ENCODE measurements at places on chromosomes 1 and 21.

GRCh38 chr21:41764558-41765419 lies 2.1 kb downstream of the RIPK4 start:
- no peak for DNase-seq

GRCh38 chr1:54360165-54361005 lies 45.8 kb downstream of the SSBP3 start:
- DNase-seq = no peak

DNA sequence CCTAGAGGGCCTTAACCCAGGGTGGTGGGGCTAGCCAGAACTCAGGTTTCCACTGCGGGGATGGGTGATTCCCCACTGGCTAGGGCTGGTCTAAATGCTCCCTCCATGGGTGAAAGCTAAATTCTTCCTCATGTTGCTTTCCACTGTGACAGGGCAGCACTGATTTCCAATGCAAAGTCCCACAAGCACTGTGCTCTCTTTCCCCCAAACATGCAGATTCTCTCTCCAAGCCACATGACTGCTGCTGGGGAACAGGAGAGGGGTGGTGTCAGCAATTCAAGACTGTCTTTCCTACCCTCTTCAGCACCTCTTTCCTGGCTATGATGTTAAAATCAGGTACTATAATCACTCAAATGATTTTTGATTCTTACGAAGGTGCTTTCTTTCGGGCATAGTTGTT lies 215.5 kb downstream of the RWDD3 start:
- no peak for DNase-seq

- DNase-seq = no peak
Observed at GRCh38 chr1:178847396-178847849, 23.5 kb downstream of the ANGPTL1 start.

DNA sequence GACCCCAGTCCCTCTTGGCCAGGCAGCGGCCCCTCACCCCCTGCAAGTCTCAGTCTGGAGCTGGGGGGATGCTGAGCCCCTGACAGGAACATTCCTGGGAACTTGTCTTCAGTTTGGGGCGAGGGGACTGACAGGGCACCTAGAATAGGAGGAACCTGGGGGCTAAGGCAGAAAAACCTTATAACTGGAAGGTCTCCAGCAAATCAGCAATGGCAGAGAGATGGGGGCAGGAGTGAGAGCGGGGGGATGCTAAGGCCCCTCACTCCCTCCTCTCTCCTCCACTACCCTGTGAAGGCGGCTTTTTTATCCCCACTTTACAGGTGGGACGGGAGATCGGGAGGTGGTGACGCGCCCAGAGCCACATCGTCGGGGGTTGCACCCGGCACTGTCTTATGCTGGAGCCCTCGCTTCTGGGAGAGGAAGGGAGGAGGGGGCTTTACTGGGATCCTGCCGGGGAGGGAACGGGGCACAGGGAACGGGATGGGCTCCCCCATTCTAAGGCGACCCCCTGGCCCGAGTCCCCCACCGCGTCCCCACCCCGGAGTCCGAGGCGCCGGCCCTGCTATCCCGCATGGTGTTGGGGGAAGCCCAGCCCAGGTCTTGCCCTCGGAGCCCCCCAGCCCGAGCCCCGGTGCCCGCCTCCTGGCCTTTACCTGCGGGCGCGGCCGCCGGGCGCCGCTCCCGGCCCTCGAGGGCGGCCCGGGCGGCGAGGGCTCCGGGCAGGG lies 456 bp downstream of the COL8A2 start:
- no peak for DNase-seq

Data from foreskin melanocyte (primary cell).